ENCODE measurements at places on chromosomes 6 and 20.

GRCh38 chr6:31272436-31272835 lies 544 bp upstream of the HLA-C start:
- DNase-seq, result no peak

- no peak for DNase-seq
Observed at GRCh38 chr6:84062519-84063154, 29.1 kb downstream of the MRAP2 start.

GRCh38 chr6:20292905-20293304 lies 80.6 kb upstream of the MBOAT1 start:
- no peak for DNase-seq

DNA sequence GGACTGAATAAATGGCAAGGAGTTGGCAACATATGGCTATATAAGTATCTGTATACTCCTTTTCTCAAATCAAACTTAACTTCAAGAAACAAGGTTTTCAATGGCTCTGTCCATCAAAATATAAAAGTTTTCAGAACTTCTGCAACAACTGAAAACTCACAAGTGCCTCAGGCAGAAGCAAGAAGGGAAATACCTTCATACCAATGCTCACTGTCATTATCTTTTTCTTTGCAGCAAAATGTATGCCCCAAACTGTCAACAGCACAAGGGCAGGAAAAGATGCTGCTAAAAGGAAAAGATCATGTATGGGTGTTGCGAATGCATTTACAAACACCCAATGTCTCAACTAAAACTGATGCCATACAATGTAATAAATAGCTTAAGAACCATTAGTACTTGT lies 45.9 kb downstream of the PTPRK start:
- DNase-seq, result no peak

GRCh38 chr6:40931931-40932330 lies 107.1 kb downstream of the UNC5CL start:
- no peak for DNase-seq

GRCh38 chr6:41706876-41707564 lies 28.4 kb downstream of the TFEB start:
- DNase-seq, result no peak

GRCh38 chr6:146071781-146072180 lies 42.9 kb downstream of the GRM1 start:
- DNase-seq, result no peak

DNA sequence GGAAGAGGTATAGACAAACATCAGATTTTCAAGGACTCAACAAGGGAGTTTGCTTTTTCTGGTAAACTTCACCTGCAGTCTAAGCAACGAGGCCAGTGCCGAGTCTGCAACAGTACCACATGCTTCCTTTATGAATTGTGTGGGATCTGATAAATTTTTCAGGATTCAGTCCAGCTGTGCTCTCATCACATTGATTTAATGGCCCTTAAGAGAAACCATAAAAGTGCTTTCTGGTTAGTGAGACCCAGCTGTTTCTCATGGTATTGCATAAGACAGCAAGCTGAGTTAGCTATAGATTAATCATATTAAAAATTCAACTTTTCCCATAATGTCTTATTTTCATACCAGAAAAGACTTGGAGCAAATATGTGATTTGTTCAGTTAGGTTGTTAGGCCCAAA lies 291.4 kb downstream of the CENPW start:
- DNase-seq, result no peak

- DNase-seq, result no peak
Observed at GRCh38 chr20:4322499-4322898, 307.1 kb upstream of the RNF24 start.
